ENCODE measurements at places on chromosomes 4 and X.

- no peak for DNase-seq
Measured at GRCh38 chrX:13377550-13377934, 57.7 kb upstream of the ATXN3L start.

DNA sequence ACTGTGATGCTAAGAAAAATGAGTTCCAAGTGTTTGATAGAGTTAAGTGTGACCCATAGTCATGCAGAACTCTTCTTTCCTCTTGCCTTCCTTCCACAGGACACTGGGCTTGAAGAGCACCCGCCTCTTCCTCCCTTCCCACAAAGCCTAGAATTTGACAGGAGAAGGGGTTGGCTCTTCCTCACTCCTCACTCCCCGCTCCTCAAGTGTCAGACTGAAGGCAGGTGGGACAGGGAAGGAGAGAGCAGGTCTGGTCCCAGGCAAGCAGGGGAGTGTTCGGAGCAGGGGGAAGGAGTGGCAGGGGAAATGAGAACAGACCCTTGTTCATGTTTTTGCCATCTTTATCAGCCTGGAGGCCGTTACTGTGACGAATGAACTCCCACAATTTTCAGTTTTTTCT is 10.7 kb downstream of the MAGED2 start:
- DNase-seq, result no peak

- DNase-seq, result no peak
Measured at GRCh38 chrX:149641432-149641831, 9.8 kb upstream of the TMEM185A start.

- no peak for DNase-seq
Measured at GRCh38 chr4:57154926-57155325, 44.7 kb upstream of the IGFBP7 start.

GRCh38 chrX:35166023-35166422 is 223.4 kb downstream of the FAM47B start:
- no peak for DNase-seq

DNA sequence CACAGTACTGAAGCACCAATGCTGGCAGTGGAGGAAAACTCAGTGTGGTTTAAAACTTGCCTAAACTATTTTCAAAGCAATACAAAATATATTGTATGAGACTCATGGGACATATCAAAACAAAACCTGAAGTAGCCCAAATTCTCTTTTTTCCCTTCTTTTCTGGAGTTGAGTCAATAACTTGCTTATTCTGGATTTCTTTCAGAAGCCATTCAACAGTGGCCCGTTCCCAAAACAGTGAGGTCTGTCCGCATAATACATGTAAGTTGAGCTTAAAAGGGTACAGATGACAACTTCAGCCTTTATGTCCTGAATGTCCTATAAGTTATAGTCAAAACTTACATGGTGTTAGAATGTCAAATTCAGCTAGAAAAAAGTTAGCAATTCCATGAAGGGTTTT is 100.8 kb downstream of the SHISA3 start:
- DNase-seq, result no peak

DNA sequence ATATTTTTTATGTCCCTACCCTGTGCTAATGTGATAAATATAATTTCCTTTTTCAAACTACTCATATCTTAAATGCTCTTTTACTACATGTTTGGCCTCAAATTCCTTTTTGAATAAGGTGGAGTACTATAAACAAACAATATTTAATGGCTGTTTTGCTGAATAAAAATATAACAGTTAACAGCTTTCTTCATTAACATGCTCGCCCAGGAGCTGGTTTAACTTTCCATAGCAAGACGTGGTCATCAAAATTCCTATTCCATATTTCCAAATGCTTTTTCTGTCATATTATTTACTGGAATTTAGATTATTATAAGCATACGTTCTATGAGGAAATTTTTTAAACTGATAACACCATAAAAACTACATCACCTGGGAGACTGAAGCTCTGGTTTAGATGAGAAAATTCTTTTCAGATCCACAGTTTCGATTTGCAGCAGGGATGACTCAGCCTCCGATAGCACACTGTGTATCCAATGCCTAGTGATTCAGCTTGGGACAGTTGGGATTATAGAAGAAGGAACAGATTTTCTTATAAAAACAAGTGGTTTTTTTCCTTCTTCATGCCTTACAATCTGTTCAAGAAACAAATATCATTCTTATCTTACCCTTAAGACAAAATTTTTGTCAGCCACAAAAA is 129.1 kb downstream of the FBXO8 start:
- no peak for DNase-seq

- no peak for DNase-seq
Measured at GRCh38 chr4:1819284-1819683, 26.2 kb downstream of the FGFR3 start.

- DNase-seq, result no peak
Measured at GRCh38 chrX:54748626-54749025, 49.4 kb downstream of the ITIH6 start.

DNA sequence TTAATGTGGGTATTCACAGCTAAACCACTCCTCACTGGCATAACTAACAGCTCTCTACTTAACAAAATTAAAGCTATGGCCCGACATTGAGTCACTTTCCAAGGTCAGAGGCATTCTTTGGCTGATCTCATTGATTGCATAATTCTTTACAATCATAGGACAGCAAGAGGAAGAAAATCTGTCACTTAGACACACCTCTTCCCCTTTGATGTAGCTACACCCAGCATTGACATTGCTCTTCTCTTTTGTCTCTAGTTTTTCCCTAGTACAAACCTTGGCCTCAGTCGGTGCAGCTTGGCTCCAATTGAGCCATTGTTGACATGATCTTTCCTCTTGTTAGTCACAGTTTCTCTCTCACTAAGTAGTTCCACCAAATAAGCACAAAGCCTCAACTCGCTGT is 313.3 kb upstream of the ACTRT1 start:
- no peak for DNase-seq

DNA sequence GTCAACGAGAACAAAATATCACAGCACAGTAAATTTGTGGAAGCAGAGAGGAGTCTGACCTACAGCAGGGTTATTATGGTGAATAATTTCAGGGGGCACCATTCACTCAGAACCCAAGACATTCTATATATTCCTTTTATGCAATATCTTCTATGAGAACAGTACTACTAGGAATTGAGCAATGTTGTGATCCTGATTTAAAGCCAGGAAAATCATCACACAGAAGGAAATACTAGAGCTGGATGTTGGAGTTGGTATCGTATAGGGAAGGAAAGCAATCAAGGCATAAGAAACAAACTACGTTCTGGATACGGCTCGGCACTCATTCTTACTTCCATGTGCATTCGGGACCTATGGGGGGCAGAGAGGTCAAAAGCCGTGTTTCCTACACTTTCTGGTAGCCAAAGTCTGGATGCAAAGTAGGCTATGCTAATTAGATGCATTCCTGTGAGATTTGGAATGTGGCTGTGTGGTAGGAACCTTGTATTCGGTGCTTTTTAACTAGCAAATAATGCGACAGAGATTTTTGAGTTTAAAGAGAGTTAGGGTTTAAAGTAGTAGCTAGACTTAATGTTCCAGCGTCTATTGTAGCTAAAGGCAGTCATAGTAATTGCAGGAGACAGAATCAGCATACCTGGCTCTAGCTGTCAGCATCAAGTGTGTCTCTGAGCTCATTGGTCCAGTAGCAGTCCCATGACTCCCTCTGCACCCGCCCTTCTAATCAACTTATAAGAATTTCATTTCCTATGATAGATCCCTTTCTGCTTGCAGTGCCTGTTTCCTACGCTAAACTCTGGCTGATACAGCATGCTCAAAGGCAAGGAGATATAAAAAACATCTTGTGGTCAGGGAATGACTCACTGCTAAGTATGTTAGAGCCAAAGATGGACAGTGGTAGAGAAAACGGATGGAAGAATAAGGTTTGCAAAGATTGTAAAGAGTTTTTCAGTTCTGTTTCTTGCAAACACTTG is 43.3 kb upstream of the PDGFC start:
- no peak for DNase-seq

- DNase-seq, result no peak
Measured at GRCh38 chr4:147730333-147730732, 1.6 kb upstream of the ARHGAP10 start.

DNA sequence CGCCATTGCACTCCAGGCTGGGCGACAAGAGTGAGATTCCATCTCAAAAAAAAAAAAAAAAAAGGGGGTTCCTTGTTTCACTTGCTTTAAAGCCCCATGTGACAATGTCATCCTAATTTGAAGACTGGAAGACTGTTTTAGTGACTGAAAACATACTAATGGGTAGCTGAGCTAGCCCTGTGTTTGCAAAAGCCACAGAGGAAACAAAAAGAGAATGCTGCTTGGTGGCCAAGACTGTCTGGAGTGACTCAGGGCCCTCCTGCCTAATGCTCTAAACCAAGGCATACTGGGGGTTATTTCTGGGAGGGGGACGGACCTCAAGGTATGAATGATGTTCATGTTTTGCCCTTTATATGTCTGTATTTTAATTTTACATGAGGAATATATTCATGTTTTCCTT is 16.0 kb downstream of the HPSE start:
- DNase-seq, result no peak

DNA sequence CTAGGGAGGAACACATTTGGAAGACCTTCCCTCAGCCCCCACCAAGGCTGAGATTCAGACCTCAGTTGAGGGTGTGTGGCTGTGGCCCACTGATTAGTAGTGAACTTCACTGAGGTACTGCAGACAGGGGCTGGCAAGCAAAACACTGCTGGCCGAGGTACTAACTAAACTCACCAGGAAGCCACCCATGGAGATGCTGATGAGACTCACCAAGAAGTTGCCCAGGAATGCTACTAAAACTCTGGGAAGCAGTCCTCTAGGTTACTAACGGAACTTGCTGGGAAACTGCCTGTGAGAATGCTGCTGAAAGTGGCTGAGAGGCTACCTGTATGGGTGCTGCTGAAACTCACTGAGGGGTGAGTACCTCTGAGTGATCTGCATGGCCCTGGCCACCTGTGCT is 372.4 kb upstream of the RPS6KA3 start:
- DNase-seq, result no peak

- DNase-seq, result no peak
Measured at GRCh38 chrX:1609762-1610161, 5.1 kb upstream of the ASMT start.

DNA sequence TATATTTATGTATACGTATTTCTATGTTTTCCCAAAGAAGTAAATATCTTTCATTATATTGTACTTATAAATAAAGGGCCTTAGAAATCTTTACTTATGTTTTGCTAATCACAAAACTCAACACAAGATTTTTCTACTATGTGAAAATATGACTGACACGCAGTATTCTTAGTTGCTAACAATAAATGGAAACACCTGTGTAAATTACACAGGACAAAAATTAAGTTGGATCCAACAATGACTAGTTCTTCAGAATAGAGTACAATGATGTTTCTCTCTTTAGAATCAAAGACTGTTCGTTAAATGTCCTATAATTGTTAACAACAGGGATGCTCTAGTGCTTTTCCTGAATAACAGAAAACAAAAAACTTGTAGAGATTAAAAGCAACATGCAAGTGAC is 96.1 kb downstream of the PPP3CA start:
- no peak for DNase-seq

DNA sequence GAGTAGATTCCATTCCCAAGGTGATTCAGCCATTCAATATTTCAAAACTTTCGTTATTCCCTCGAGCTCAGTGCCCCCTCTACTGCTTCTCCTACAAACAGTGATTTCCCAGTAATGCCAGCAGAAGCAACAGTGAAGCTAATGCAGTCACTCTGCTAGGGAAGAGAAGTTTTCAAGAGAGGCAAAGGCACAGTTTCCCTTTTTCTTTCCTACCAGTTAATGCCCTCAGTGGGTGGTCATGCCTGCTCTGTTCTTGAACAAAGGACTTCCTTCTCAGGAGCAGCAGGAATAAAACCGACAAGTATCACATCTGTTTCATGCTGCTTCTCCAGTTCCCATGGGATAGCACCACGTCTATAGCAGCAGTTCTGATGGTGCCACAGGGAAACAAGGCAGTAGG is 317.2 kb downstream of the TENM3 start:
- DNase-seq, result no peak

DNA sequence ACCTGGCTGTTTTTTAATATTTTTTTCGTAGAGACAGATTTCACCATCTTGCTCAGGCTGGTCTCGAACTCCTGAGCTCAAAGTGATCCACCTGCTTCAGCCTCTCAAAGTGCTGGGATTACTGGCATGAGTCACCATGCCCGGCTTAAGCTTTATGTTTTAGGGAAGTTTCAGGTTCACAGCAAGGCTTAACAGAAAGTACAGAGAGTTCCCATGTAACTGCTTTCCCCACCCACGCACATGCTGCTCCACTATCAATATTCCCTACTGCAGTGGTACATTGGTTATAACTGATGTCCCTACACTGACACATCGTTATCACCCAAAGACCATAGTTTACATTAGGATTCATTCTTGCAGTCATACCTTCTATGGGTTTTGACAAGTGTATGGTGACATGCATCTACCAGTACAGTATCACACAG is 62.7 kb downstream of the PRPS1 start:
- no peak for DNase-seq

DNA sequence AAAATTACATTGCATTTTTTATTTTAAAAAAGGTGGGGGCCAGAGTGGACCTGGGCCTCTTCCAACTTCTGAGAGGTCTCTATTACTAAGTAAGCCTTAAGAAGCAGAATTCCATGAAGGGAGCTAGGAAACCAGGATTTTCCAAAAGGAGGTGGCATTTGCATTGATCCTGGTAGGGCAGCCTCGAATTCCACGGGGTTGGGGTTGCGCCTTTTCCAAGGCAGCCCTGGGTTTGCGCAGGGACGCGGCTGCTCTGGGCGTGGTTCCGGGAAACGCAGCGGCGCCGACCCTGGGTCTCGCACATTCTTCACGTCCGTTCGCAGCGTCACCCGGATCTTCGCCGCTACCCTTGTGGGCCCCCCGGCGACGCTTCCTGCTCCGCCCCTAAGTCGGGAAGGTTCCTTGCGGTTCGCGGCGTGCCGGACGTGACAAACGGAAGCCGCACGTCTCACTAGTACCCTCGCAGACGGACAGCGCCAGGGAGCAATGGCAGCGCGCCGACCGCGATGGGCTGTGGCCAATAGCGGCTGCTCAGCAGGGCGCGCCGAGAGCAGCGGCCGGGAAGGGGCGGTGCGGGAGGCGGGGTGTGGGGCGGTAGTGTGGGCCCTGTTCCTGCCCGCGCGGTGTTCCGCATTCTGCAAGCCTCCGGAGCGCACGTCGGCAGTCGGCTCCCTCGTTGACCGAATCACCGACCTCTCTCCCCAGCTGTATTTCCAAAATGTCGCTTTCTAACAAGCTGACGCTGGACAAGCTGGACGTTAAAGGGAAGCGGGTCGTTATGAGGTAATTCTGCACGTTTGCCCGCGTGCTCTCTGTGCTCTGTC is at the start of gene PGK1:
Gene PGK1 (plus strand): TSS at position 626 of the 824 bp plus-strand sequence. CDS start 93 bp downstream, at position 719.
- DNase-seq, result peak; percentile 79

DNA sequence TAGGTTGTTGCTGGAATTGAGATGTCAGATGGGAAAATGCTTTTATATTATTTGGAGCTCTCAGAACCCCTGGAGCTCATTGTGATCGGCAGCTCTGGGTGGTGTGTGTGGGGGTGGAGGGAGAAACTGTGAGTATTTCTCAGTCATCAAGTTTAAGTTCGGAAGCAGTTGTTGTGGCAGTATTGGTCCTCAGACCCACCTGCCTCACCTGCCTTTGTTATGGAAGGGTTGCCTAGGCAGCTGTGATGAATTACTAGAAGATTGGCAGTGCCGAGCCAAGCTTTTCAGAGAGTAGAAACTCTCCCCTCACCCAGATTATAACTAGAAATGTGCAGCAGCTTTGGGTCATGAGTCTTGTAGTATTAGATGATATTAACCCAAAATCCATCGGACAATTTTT is 9.5 kb downstream of the IGSF1 start:
- DNase-seq, result no peak

GRCh38 chrX:55839485-55839884 is 121.9 kb downstream of the RRAGB start:
- DNase-seq, result no peak

- DNase-seq, result no peak
Measured at GRCh38 chr4:81606801-81607501, 135.2 kb upstream of the RASGEF1B start.
